T-helper 9 cell (primary cell): ENCODE measurements at places on chromosomes 11 and 22.

DNA sequence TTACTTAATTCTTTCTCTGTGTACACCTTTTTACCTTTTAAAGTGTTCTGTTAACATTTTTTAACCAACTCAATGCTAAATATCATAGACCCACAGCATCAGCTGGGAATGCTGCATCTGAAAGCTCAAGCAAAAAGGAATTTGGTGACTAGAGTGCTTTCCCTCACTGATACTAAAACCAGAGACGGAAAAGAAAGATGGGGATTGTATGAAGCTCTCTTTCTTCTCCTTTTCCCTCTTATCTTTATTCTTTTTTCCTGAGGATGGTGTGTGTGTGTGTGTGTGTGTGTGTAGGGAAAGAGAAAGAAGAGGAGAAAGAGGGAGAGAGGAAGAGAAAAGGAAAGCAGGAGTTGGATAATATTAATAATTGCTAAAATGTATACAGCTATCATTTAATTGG lies 4.1 kb upstream of the SIK2 start:
- no peak for DNase-seq

DNA sequence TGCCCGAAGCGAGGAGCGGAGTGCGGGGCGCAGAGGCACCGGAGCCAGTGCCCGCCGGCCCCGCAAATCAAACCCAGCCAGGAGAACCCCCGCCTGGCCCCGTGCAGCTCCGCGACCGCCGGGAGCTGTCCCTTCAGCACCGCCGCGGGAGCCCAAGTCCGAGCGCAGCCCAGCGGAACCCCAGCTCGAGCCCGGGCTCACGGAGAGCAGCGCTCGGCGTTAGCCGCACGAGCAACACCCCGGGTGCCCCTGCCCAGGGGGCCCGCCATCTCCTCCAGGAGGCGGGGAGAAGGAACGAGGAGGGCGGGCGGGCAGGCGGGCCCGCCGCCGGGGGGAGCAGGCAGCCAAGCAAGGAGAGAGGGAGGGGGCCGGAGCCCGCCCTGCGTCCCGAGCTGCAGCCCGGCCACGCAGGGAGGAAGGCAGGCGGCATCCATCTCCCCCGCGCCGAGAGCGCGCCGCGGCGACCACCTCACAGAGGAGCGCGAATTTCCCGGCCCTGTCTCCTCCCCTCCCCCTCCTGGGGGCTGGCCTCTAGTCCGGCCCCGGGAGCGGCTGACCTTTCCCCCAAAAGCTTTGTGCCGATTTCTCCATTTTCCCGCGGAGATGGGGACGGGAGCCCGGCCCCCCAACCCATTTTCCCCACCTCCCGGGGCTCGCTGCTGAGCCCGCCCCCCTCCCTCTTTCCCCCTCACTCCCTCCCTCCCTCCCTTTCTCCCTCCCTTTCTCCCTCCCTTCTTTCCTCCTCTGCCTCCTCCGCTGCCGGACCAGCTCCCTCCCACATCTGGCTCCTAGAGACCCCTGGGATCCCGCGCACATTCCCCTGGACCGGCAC lies 621 bp downstream of the KCNC1 start:
- no peak for DNase-seq

DNA sequence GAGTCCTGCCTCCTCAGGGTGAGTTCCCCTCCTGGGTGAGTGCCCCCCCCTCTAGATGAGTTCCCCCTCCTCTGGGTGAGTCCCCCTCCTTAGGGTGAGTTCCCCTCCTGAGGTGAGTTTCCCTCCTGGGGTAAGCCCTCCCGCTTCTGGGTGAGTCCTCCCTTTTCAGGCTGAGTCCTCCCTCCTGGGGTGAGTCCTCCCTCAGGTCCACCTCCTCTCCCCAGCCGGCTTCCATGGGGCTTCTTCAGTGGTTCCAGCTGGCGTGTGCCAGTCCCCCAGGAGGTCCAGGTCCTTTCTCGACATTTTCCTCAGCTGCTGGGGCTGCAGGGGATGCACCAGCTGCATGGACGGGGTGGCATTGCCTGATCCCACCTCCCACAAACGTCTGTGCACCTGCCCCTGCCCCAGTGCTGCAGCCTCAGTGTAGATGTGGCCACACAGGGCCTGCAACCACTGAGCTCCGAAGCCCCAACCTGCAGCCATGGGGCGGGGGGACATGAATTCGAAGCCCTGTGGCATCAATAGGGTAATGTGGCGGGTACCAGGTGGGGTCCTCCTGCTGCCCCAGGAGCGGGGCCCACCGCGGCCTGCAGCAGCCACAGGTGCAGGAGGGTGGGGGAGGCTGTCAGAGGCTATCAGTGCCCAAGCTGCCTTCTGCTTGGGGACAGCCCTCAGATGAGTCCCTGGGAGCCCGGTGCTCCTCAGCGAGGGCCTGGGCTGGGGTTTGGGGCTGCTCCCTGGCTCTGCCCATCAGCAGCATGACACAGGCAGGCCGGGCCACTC lies 101.3 kb upstream of the FGF3 start:
- no peak for DNase-seq

GRCh38 chr11:77175021-77175842 lies 47.2 kb downstream of the MYO7A start:
- no peak for DNase-seq

GRCh38 chr22:37320726-37321677 lies 38.7 kb downstream of the CYTH4 start:
- DNase-seq = no peak

GRCh38 chr11:6598555-6598954 lies 4.9 kb downstream of the RRP8 start:
- no peak for DNase-seq

- no peak for DNase-seq
These were observed 179.2 kb downstream of the DBX1 start for GRCh38 chr11:19980957-19981669.

- DNase-seq = no peak
These were observed 106.4 kb upstream of the SESN3 start for GRCh38 chr11:95337175-95337957.

- DNase-seq = peak; percentile 54
These were observed 2.8 kb downstream of the PARVB start for GRCh38 chr22:44026630-44027511.

- no peak for DNase-seq
These were observed 61.0 kb upstream of the CDON start for GRCh38 chr11:126123686-126124085.

DNA sequence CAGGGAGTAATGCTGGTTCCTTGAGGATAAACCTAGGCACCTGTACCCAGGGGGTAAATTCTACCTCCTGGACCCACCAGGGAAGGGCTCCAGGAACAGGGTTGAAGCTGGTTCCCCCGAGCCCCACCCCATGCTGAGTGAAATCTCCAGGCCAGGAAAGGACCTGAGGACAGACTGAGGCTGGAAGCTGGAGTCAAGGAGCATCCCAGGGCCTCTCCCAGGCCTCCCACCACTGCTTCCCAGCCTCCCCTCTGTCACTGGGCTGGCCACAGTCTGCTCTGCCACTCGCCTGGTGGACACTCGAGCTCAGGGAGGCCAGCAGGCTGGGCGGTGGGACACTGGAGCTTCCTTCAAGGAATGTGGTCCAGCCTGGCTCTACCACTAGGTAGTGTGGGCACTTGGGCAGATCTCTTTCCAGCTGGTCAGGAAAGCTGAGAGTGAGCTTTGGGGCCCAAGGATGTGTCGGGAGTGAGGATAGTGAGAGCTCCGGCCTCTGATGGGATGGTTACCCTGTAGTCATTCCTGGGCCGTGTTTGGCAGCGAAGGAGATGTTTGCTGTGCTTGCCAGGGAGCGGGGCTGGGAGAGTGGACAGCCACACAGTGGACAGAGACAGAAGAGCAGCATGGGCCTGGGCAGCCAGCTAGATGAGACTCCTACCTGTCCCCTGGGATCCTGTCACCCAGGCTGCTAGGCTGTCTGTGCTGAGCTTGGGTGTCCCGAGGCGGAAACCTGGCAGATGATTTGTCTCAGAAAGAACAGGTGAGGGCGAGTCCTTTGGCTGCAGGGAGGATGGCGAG lies 3.4 kb downstream of the OVOL1 start:
- DNase-seq = no peak

DNA sequence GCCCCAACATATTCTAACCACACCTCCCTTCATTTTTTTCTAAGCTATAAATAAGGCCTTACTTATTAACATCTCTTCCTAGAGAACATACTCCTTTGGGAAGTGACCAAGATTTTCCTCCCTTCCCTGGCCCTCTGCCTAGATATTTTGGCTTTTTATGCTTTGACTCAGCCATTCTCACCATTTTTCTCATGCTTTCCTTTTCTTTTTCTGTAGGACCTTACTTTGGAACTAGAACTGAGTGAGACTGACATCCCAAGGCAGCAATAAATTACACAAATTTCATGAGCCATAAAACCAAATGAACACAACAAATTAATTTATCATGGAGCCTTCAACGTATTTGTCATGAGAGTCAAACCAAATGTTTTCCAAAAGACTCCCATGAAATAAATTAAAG lies 142.7 kb upstream of the CTSC start:
- DNase-seq = no peak

DNA sequence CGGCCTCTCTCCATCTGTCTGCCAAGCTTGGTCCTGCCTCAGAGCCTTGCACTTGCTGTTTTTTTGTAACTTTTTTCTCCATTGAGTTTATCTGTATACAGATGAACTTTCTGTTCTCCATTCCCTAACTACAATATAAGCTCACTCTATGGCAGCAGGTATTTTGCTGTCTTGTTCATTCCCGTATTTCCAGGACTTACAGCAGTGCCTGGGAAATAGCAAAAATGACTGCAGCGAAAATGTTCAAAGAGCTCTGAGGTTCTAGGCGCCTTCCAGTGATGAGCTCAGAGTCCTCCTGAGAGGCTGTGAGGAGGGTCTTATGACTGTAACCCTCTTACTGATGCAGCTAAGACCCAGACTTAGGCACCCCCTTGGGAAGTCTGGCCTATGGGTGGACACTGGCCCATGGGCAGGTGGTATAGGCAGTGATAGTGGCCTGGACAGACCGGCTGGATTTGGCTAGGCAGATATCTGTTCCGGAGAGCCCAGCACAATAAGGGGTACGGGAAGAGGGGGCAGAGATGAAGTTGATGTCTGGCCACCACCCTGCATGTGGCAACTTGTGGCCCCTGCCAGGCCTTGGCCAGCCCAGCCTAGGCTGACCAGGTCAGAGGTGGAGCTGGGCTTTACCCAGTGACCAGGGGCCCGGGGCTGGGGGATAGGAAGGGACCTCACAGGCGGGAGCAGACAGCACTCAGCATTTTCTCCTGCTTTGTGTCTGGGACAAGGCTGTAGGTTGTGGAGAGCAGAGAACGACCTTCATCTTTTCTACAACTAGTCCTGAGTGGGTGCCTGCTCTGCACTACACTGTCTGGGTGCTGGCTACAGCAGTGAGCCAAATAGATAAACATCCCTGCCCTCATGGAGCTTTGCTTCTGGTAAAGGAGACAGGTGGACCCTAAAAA lies 4.6 kb downstream of the ATF4 start:
- DNase-seq = no peak

- DNase-seq = no peak
These were observed 795.6 kb upstream of the ANO3 start for GRCh38 chr11:25536289-25536688.

GRCh38 chr11:1039481-1040427 lies 3.2 kb upstream of the MUC6 start:
- no peak for DNase-seq

GRCh38 chr11:518463-519202 lies 11.6 kb upstream of the RNH1 start:
- DNase-seq = peak; percentile 91
